SK-MEL-5 (cell line): ENCODE measurements at places on chromosomes 11 and 22.

DNA sequence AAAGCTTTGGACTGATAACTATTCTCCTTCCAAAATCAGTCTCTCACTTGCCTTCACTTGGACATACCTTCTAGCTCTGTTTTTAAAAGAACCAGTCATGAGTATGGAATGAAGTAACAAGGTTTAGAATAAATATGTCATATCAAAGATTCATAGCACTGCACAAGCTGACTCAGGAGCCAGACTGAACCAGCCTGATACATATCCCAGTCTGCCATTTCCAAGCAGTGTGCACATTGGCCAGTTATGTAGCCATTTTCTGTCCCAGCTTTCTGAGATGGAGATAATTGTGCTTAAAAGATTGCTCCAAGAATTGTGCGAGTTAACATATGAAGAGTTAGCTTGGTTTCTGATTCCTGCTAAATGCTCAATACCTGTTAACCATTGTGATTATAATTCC, 311.3 kb downstream of the C11orf87 start:
- DNase-seq, result no peak

DNA sequence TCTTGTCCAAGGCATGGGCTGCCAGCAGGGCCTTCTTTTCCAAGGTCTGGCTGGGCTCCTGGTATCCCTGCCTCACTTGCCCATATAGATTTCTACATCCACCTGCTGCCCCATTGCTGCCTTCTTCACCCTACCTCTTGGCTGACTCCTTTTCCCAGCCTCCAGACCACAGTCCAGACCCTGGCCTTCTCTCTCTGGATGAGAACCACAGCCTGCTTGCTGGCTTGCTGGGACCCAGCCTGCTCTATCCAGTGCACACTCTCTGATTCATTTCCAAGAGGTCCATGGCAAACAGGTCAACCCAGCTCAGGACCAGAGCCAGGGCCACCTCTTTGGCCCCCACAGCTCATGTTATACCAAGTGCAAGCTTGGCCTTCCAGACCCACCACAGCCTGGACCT, 169.4 kb upstream of the BDNF start:
- DNase-seq, result no peak

DNA sequence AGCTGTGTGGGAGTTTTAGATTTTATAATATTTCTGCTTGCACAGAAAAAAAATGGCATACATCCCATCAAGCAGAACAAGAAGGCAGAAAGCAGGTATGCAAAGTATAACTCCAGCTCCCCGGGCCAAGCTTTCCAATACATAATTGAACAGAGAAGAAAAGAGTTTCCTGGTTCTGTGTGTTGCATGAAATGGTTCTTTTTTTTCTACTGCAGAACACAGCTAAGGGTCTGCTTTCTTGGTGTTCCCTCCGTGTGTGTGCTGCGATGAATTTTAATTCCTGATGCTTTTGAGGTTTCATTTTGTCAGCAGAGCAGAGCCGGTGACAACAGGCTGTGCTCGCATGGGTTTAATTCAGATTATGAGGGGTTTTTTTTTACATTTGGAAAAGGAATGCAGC, 70.7 kb upstream of the TTC12 start:
- DNase-seq, result no peak

DNA sequence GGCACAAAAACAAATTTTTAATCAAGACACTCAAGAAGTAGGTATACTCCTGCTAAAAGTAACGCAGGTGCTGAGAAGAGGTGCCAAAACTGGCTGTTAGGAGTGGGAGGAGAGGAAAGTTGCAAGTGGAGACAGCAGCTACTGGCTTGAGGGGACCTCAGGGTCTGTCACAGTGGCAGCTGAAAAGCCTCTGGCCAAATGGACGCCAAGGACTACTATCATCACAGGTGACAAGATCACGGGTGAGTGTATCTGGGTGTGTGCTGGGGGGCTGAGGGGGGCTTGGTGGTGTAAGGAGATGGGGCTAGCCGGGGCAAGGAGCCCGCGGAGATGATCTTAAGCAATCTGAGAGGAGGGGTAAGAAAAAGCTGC, 687 bp downstream of the ZNF202 start:
- no peak for DNase-seq

- no peak for DNase-seq
These were observed 26.8 kb upstream of the MGAT3 start for GRCh38 chr22:39429916-39430575.

- DNase-seq, result no peak
These were observed 49.8 kb upstream of the SPATA19 start for GRCh38 chr11:133895061-133895479.

DNA sequence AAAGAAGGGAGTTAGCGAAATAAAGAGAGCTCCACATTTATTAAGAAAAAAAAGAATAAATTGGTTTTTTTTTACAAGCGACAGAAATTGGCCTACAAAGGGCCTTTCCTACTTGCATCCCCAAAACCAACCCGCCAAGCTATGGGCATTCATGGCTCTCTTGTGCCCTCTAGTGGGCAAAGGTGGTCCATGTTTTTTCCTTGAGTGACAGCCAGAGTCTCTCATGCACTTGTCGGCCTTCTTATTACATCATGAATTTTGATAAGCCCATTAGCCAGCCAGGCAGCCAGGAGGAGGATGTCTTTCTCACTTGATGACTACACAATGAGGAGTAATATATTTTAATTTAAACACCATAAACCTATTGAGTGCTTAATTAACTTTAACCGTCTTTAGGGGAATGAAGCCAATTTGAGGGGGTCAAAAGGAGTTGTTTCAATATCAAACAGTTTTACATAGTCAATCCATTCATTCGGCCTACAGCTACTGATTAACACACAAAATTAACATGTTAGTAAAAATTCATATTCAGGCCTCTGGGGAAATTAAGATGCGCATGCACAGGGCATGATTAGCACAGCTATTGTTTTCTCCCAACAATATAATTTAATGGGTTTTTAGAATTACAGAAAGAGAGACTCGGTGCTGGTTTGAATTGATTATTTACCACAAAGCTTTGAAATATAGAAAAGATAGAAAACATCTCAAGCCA, 85.5 kb downstream of the RCN1 start:
- peak; percentile 91 for DNase-seq

DNA sequence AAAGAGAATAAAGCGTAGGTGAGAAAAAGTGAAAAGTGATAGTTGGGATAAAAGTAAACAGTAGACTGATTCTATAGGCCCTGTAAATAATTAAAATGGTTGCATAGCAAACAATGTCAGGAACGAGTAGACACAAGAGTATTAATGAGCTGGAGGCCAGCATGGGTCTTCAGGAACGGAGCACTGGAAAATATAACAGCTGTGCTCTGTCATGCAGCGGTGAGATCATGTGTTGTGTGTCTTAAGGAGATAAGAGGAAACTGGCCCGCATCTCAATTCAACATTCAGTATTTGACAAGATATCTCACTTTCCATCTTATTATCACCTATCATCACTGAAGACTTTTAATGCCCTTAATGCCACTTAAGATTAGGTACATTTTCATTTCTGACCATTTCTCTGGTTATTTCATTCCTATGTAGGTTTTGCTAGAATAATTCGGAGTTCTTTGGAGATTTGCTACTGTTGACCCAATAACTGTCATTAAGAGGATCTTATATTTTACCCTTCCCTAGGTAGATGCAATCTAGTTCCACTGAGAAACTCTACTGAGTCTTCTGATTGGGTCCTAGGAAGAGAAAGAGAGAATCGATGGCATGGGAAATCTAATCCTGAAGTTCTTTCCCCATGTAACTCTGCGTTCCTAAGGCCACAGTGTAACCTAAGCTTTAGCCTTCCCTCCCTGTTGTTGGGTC, 35.5 kb upstream of the VWA5A start:
- DNase-seq, result no peak

DNA sequence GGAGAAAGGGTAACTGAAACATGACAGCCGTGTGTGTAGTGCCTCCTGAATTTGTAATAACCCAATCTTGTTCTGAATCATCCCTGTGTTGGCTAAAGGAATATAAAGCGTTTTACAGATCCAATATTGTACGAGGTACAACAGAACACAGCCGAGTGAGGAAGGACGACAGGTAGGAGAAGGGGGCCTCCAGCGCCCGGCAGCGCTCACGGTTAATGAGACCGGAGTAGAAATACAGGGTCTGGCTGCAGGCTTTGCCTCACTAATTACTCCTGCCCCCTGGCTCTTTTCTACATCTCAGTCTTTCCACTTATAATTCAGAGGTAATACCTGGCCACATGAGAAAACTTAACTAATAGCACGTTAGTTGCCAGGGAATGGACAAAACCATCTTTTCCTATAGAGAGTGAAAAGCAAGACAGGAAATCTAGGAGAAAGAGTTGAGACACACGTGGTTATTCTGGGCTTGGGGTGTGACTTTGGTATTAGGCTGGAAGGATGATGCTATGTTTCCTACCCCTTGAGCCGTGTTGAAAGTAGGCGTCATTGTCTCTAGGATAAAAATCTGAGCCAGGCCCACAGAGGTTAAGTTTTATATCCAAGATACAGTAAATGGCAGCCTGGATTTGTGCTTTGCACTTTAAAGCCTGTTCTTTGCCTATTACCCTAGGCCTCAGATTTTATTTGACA, 54.1 kb downstream of the GRIK4 start:
- no peak for DNase-seq

DNA sequence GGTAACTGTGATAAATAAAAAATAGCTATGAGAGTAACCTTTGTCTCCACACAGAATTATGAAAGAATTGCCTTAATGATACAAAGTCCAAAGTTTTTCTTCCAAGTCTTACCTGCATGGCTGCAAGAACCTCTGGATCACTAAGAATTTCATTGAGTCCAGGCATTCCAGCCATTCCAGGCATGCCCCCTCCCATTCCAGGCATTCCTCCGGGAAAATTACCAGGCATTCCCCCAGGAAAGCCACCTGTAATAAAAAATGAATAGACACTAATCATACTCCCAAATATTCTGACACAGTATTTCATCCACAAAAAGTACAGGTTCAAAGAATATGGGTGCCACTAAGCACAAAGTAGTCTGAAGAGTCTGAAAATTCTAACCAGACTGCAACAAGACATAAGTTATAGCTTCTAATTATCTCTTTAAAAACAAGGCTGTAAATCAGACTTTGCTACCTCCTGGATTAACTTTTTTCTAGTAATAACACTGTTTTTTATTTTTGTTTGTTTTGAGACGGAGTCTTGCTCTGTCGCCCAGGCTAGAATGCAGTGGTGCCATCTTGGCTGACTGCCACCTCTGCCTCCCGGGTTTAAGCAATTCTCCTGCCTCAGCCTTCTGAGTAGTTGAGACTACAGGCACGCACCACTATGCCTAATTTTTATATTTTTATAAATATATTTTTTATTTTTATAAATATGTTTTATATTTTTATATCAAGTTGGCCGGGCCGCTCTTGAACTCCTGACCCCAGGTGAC, 8.0 kb upstream of the SLC25A17 start:
- no peak for DNase-seq

DNA sequence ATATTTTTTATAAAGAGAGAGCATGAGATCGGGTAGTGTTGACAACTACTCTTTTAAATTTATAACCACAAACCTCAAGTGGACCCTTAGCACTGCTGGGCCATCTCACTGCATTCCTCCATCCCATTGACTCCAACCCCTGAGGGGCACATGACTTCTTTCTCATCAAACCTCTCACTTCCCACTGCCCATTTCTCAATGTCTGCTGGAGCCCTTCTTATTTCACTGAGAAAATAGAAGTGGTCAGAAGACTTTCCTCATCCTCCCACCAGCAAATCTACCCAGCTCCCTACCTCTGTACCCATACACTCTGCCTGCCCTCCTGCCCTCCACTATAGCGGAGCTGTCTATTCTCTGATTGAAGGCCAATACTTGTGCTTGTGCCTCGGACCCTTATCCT, 370.6 kb upstream of the MPPED2 start:
- DNase-seq, result no peak
